CD4-positive, alpha-beta T cell (primary cell): ENCODE measurements at places on chromosomes 7 and 10.
A peak's percentile ranks its signal among the peaks of the same experiment; 100 is the strongest.

DNA sequence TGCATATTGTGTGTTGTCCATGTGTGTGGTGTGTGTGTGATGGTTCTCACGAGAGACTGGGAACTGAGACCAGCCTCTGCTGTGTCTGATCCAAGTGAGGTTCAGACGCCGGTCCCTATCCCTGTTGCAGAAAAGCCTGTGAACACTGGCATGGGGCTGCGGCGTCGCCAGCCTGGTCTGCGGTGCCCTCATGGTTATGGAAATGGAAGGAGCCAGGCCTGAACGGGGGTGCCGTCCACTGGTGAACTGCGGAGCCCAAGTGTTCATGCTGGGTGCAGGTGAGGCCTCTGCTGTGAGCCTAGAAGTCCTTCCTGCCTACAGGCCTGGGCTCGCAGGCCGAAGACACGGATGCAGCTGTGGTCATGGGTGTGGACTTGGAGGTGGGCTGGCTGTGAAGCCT is 18.7 kb upstream of the NCAPG2 start:
- no peak for DNase-seq

- no peak for DNase-seq
These were observed 8.9 kb upstream of the A1CF start for GRCh38 chr10:50894312-50894711.

- DNase-seq: no peak
These were observed 88.9 kb upstream of the PAX2 start for GRCh38 chr10:100656454-100656853.

DNA sequence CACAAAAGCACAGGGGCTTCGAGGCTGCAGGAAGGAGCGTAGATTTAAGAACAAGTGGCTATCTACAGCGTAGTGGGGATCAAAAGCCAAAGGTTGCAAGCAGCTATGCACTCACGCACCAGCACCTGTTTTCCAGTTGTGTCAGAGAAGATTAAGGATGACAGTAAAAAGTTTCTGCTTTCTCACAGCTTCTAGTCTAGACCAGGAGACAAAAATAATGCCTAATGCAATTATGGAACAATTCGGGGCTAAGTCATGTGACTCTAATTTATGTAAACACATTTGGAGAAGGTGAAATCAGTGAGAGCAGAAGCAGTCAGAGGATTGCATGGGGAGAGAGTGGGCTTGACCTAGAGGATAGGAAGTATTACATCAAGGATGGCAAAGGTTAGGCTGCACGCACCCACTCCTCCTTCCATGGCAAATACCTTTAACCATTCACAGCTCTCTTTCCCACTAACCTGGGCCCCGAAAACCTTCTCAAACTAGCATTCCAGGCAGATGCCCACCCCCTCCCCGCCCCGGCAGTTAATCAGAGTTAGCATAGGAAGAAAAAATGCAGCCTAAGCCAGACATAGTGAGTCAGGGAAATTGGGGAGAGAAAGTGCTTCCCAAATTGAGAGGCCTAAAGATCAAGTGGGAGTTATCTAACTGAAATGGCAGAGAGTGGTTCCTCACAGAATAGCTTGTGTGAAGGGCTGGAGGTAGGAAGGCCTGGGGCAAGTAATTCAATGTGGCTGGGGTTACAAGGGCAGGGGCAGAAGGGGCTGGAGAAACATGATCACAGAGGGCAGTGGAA is 48.2 kb upstream of the GPAM start:
- DNase-seq: no peak

GRCh38 chr10:63583397-63583796 is 62.2 kb downstream of the REEP3 start:
- no peak for DNase-seq

- DNase-seq: no peak
These were observed 1.1 kb upstream of the PWWP2B start for GRCh38 chr10:132395704-132396493.

GRCh38 chr7:95472581-95473161 is 13.1 kb upstream of the ASB4 start:
- DNase-seq: no peak

DNA sequence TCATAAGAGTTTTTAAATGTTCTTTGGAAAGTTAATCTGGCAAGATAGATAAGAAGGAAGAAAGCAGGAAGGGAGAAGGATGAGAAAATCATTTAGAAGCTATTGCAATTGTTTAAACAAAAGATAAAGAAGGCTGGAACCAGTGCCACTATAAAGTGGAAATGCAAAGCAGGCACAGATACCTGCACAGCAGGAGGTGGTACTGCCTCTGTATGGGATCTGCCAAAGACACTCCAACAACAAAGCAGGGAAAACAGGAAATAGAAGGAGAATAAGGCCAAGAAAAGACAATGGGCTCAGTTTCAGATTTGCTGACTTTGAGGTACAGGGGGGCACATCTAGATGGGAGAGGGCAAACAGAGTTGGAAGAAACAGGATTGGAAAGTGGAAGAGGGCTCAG is 138.6 kb downstream of the PPP1R17 start:
- DNase-seq: no peak

- no peak for DNase-seq
These were observed 9.0 kb upstream of the HSPB1 start for GRCh38 chr7:76293407-76293901.

DNA sequence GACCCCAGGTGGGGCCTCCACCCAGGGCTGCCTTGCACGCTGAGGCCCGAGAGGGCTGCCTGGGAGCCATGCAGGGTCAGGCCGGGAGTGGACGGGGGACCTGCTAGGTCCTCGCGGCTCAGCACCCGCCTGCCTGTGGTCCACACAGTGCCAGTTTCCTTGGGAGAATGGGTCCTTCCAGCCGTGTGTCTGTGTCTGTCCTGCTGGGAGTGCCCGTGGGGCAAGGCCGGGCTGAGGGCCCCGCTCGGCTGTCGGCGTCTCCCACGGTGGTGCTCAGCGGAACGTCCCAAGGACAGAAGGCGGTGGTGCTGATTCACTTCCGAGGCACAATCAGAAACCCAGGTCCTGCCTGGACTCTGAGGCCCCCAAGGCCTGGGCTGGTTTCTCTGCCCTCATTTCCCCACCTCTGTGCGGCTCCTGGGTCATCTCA is 23.2 kb upstream of the GTPBP4 start:
- DNase-seq: no peak

DNA sequence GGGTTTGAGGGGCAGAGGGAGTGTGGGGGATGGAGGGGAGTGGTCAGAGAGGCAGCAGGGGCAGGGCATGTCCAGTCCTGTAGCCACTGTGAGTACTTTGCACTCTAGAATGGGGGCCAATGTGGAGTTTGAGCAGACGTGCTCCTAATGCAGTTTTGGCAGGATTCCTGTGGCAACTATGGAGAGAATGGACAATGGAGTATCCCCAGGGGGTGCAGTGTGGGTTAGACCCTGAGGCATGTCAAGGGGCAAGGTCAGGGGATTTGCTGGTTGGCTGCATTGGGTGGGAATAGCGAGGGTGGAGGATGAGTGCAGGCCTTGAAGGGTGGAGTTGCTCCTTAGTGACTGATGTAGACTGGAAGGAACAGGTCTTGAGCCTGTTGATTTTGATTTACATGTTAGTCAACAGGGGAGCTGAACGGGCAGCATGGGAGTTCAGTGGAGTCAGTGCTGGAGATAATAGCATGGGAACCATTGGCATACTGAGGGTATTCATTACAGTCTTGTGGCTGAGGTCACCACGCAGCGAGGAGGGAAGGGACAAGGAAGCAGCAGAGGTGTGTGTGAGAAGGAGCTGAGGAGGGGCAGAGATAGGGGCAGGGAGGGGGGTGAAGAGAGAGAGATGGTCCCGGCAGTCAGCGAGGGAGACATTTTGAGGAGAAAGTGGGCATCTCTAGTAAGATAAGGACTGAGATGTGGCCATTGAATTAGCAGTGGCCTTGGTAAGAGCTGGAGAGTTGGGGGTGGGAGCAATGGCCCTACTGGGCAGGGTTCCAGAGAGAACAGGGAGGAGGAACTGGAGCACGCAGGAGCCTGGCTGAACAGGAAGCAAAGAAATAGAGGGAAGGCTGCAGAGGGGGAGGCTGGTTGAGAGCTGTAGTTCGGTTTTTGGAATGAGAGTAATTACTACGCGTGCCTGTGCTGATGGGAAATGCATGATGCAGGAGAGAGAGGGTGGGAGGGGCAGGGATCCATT is 112.7 kb downstream of the CCNY start:
- no peak for DNase-seq

DNA sequence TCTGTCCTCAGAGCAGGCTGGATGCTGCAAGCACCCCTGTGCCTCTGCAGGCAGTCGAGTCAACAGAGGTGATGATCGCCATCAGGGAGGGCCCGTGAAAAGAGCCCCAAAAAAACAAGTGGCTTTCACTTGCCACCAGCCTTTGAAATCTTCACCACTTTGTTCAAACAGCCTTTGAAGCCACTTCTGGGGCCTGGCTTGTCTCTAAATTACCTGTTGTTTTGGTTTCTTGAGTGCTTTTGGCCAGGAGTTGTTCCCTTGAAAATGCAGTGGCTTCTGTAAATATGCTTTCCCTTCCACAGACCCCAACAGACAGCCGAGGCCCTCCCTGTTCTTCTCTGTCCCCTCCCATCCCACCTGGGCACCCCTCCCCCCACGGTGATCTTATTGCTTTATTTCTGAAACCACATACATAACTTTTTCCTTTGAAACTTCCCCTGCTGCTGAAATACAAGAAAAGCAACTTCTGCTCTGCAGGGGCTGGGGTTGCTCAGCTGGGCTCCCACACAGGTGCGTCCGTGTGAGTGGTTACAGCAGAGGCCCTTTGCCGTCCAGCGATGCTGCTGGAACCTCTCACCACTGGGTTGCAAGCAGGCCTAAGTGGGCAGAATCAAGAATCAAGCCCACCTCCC is 283.8 kb upstream of the SHH start:
- DNase-seq: no peak

DNA sequence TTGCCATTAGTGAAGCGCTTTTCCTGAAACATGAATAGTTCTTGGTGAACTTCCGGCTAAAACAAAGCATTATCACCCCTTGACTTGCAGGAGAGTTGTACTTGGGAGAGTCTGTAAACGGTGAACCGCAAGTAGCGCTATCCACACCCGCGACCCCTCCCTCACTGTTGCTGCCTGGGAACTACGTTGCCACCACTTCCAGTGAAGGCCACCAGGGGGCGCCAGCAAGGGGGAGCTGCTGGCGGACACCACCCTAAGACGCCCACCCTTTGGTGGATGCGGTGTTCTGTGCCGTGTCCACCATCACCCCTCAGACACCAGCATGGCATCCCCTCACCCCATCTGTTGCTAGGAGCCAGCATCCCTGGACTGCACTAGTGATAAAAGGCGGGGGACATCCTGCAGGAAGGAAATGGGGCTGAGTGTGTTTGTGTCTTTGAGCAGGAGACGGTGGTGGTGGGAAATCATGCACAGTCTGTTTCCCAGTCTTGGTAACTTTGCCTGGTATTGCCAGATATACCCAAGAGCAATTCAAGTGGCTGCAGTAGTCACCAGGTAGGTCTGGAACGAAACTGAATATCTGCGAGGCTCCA is 298.2 kb downstream of the FRMD4A start:
- peak; percentile 71 for DNase-seq

- no peak for DNase-seq
These were observed 21.0 kb upstream of the PTPN12 start for GRCh38 chr7:77516085-77516484.

DNA sequence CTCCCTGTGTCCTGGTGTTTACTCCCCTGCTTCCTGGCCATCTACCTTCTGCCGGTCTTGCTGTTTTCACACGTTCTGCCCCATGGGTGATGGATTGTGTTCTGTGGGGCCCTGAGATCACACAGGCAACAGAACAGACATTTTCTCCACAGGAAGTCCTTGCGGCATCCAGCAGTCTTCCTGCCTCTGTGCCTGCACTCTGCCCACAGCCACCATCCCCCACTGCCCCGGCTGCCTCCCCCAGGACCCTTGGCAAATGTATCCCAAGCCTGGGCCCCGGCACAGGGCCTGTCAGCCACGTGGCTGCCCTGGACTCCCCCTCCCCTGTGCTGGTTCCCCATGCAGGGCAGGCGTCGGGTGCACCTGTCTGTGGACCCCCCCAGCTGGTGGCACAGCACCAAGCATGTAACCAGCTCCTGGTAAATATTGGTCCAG is 184.2 kb downstream of the WDR37 start:
- DNase-seq: no peak

GRCh38 chr7:20223356-20223755 is 6.2 kb upstream of the MACC1 start:
- no peak for DNase-seq

DNA sequence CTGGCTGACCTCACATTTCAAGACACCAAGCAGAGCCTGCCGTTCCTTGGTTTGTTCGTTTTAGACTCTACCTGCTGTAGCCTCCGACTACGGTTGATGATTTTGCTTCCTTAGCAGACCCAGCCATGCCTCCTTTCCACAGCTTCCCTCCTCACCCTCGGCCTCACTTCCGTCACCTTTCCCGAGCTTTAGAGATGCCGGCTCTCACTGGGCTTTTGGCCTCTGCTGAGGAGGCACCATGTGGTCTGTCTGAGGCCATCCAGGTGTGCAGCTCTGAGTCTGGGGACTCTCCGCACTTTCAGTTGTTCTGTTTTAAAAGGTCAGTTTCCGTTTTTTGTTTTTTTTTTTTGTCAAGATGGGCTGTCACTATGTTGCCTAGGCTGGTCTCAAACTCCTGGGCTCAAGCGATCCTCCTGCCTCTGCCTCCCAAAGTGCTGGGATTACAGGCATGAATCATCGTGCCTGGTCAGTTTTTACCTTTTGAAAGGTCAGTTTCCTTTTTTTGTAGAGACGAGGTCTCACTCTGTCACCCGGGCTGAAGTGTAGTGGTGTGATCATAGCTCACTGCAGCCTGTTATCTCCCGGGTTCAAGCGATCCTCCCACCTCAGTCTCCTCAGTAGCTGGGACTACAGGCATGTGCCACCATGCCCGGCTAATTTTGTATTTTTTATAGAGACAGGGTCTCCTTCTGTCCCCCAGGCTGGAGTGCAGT is 11.7 kb downstream of the ORAI2 start:
- DNase-seq: no peak

DNA sequence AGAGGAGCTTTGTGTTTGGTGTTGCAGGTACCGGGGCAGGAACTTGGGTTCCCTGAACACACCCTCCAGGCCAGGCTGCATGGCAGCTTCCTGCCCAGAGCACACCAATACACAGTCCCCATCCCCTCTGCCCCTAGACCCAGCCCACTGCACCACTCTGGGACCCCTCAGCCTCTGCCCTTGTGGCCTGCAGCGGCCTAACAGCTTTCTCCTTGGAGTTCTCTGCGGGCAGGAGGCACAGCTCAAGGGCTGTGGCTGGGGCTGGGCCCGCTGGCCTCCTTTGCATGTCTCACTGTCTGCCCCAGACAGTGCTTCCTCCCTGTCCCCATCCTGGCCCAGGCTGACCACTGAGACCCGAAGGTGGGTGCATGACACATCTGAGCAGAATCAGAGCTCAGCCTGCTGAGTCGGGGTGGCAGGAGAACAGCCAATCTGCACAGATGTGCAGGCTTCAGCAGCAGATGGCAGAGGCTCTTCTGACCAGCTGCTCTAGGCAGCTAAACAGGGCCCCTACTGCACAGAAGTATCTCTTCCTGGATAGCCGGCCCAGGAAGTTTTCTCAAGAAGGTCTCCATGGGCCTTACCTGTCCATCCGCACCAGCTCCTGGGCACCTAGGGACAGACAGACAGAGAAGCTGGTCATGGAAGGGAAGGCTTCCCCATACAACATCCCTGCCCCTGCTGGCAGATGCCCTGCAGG is 20.8 kb downstream of the VSIR start:
- DNase-seq: no peak

GRCh38 chr10:60203993-60204618 is 185.6 kb downstream of the ANK3 start:
- peak; percentile 30 for DNase-seq
